DND-41 (cell line): ENCODE measurements at places on chromosomes 2 and 18.

- H3K4me3 ChIP-seq: no peak overlapping the region
- H3K36me3 ChIP-seq: no peaks in the 10 kb centered on the region
- DNase-seq: no peak
- H3K27me3 ChIP-seq: no peaks in the 10 kb centered on the region
Measured at GRCh38 chr2:40034801-40035200, 255.7 kb upstream of the THUMPD2 start.

GRCh38 chr2:233060501-233060979 is 398 bp downstream of the INPP5D start:
- peaks cover 15% of the 10 kb centered on the region; the same call in 1 of the 2 replicates for H3K36me3 ChIP-seq
- no peak for DNase-seq
- no peaks in the 10 kb centered on the region for H3K27me3 ChIP-seq
- peak overlapping the region; percentile 65 for H3K4me3 ChIP-seq
- H3K27ac ChIP-seq: peak overlapping the region; percentile 85

GRCh38 chr2:12044857-12045256 is 298.4 kb downstream of the LPIN1 start:
- no peaks in the 10 kb centered on the region for H3K36me3 ChIP-seq
- peaks cover 9% of the 10 kb centered on the region for H3K4me1 ChIP-seq
- no peak overlapping the region for H3K4me3 ChIP-seq
- no peaks in the 10 kb centered on the region for H3K27me3 ChIP-seq

DNA sequence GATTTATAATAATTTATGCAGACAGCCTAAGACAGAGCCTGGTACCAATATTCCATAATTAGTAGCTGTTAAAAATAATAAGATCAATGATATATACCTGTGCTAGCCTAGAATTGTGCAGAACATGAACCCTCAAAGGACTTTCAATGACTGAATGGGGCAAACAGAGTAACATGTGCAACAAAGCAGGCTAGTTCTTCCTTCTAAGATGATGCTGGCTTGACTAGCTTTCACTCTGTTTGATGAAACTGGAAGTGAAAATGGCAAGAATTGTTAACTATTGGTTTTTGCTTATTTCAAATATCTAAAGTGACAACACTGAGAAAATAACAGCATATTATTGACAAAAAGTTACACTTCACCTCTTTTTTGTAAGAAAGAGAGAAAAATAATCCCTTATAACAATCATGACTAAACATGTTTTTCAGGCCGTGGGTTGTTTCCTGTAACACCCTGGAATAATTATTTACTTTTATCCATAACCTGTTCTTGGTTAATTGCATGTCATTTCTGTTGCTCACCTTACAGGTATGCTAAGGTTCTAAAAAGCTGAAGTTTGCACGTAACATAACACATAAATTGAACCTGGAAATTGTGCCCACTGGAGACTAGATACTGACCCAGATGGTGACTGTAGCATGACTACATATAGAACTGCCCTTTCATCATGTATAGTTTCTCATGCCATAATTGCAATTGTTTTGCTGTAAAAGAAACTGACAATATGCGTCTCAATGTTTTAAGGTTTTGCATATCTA is 108.7 kb downstream of the C18orf54 start:
- no peak for DNase-seq
- no peak overlapping the region for H3K27ac ChIP-seq
- H3K36me3 ChIP-seq: no peaks in the 10 kb centered on the region
- H3K27me3 ChIP-seq: no peaks in the 10 kb centered on the region
- H3K4me3 ChIP-seq: no peak overlapping the region
- no peaks in the 10 kb centered on the region for H3K4me1 ChIP-seq

GRCh38 chr2:217105733-217106649 is 246.1 kb upstream of the TNP1 start:
- H3K27ac ChIP-seq: no peak overlapping the region
- no peaks in the 10 kb centered on the region for H3K36me3 ChIP-seq
- H3K27me3 ChIP-seq: peaks cover 4% of the 10 kb centered on the region
- H3K4me3 ChIP-seq: no peak overlapping the region
- no peaks in the 10 kb centered on the region for H3K4me1 ChIP-seq

- no peaks in the 10 kb centered on the region for H3K4me1 ChIP-seq
- no peak overlapping the region for H3K27ac ChIP-seq
- H3K27me3 ChIP-seq: peaks cover 18% of the 10 kb centered on the region
- H3K4me3 ChIP-seq: no peak overlapping the region
- no peak for DNase-seq
Measured at GRCh38 chr2:110173523-110173922, 31.3 kb downstream of the NPHP1 start.

- no peaks in the 10 kb centered on the region for H3K4me1 ChIP-seq
- peaks cover 4% of the 10 kb centered on the region; the same call in 1 of the 2 replicates for H3K36me3 ChIP-seq
- no peaks in the 10 kb centered on the region for H3K27me3 ChIP-seq
Measured at GRCh38 chr18:61883547-61883946, 9.3 kb downstream of the RNF152 start.

- no peak for DNase-seq
- H3K27ac ChIP-seq: no peak overlapping the region
- H3K36me3 ChIP-seq: no peaks in the 10 kb centered on the region
- no peak overlapping the region for H3K4me3 ChIP-seq
Measured at GRCh38 chr2:143841935-143842334, 678.0 kb downstream of the ZEB2 start.

DNA sequence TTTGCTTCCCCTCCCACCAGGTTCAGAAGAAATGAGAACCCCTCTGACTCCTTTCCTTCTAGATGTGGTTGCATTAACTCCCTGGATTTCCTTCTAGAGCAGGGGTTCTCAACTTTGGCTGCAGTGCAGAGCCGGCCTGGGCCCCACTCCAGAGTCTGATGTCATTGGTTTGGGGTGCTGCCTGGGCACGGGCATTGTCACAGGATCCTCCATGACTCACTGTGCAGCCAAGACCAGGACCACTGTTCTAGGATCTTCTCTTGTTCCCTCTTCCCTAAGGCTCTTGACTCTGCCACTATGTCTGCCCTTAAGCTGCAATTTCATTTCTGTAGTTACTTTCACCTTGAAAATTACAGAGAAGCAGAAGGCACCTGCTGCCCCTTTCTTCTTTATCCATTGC is 31.8 kb downstream of the TBC1D8 start:
- H3K27ac ChIP-seq: no peak overlapping the region
- DNase-seq: no peak
- H3K27me3 ChIP-seq: no peaks in the 10 kb centered on the region
- H3K36me3 ChIP-seq: no peaks in the 10 kb centered on the region
- peaks cover 13% of the 10 kb centered on the region for H3K4me1 ChIP-seq
